ENCODE measurements at places on chromosomes 11 and 22.

DNA sequence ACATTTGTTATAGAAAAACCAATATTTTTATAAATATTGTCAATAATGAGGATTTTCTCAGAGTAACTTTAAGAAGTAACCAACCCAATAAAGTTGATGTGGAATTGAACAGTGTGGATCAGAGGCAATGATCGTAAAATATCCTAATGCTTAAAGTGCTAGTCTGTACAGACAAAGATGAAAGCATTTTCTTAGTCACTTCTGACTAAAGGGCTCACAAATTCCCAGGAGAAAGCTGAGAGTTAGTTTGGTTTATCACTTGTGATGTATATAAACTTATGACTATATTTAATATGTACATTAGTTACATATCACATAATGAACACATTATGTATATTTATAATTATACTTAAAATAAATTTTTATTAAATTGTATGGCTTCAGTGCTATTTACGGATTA lies 25.4 kb upstream of the DDI1 start:
- DNase-seq: no peak

GRCh38 chr11:69301455-69302401 lies 7.8 kb downstream of the MYEOV start:
- DNase-seq: no peak

DNA sequence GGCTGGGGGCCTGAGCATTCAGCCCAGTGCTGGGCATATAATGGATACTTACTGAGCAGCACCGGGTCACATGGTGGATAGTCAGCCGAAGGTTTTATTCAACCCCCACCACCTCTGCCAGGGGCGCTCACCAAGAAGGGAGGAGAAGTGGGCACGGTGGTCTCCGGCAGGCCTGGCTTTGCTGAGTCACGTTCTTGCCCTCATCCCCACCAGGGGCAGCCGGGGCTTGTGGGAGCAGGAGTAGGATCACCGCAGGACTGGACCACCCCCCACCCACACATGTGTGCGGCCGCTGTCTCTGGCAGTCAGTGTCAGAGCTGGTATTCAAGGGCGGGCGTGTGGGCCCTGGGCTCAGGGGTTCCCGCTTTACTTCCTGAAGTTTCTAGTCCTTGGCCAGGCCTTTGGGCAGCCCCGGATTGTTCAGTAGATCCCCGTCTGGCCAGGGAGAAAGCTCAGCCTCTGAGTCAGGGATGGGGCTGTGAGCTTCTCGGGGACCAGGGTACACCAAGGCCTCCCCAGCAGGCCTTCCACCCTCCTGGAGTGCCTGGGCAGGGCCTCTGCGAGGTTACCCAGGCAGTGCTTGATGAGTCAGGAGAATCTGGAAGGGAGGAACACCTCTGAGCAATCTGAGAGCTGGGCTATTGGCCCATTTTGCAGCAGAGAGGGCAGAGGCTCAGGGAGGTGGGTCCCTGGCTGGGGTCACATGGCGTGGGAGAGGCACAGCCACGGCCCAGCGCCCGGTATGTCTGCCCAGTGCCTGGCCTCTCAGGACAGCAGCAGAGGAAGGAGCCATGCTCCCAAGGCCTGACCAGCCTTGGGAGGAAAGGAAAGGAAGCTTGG lies 60.6 kb downstream of the RTL6 start:
- DNase-seq: no peak

DNA sequence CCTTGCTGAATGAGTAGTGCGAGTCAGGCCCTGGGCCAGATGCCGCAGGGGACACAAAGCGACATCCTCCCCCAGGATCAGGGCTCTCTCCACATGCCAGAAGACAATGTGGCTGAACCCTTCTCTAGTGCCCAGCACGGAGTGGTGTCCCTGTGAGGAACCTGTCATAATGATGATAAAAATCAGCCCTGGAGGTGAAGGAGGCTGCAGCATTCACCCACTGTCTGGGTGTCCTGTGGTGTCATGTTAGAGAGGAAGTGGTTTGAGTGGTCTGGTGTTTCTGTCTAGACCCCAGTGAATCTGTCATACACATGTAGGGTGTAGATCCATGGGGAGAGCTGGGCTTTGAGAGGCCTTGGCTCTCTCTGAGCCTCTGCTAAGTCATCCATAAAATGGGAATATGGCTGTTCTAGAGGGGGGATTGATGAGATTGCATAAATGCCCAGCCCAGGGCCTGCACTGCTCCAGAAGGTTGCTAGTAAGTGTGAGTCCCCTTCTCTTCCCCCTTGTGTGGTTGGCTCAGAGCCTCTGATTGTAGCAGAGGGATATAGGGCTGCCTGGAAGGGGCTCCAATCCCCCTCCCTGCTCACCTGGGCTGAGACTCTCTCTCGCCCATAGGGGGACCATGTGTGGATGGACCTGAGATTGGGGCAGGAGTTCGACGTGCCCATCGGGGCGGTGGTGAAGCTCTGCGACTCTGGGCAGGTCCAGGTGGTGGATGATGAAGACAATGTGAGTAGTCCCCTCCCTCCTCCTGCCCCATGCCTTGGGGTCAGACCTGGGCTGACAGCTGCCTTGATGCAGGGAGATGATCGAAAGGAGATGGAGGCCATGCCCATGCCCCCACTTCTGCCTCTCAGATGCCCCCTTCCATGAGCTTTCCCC lies 14.3 kb downstream of the MYO7A start:
- no peak for DNase-seq

GRCh38 chr11:71304045-71304444 lies 51.7 kb upstream of the SHANK2 start:
- no peak for DNase-seq

GRCh38 chr11:11808992-11809615 lies 32.7 kb upstream of the USP47 start:
- DNase-seq: no peak

- DNase-seq: no peak
Measured at GRCh38 chr11:104467404-104467803, 303.5 kb upstream of the PDGFD start.

- DNase-seq: no peak
Measured at GRCh38 chr11:117020287-117020686, 77.9 kb downstream of the SIK3 start.

DNA sequence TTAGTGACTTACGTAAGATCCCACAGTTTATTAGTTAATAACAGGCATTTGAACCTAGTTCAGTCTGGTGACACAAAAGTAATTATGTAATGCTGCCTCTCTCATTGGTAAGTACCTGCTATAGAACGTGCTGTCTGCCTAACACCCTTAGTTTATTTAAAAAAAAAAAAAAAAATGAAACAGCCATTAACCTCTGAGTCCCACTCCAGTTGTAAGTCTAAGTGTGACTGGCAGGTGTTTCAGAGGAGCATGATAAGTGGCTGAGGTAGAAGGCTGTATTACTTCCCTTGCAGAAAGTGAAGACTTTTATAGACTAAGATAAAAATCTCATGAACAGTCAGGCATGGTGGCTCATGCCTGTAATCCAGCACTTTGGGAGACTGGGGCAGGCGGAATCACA lies 140.5 kb downstream of the TRIM44 start:
- DNase-seq: no peak

- DNase-seq: no peak
Measured at GRCh38 chr11:27215471-27216269, 147.3 kb downstream of the CCDC34 start.

- peak; percentile 35 for DNase-seq
Measured at GRCh38 chr11:65419772-65420481, 2.7 kb upstream of the NEAT1 start.

- DNase-seq: no peak
Measured at GRCh38 chr22:44692662-44693007, 9.4 kb upstream of the PRR5 start.

DNA sequence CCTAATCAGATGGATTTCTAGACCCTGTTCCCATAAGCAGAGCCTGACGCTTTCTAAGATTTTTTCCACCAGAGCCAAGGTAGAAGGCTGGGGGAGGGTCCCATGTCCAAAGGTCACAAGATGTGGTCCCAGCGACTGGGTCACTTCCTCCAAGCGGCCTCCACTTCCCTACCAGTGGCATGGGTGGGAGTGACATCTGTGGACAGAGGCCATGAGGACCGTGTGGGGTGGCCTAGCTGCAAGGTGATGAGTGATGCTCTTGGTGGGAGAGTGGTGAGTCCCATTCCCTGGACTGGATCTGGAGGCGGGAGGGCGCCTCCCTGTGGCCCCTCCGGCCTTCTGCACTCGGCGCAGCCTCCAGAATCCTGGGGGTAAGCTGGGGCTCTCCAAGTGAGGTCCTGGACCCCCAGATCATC lies 32.4 kb upstream of the PRR5 start:
- no peak for DNase-seq

- DNase-seq: peak; percentile 60
Measured at GRCh38 chr11:1693327-1694063, 3.5 kb upstream of the KRTAP5-6 start.

GRCh38 chr11:57679396-57679795 lies 11.5 kb downstream of the ZDHHC5 start:
- DNase-seq: no peak

GRCh38 chr11:112902361-112903011 lies 58.7 kb upstream of the NCAM1 start:
- no peak for DNase-seq

GRCh38 chr11:118128310-118128709 lies 24.3 kb downstream of the SCN4B start:
- no peak for DNase-seq

GRCh38 chr11:12377106-12377823 lies at the start of gene PARVA:
Gene PARVA (plus strand): TSS chr11:12377571. CDS start chr11:12377648, 77 bp downstream.
- DNase-seq: no peak

DNA sequence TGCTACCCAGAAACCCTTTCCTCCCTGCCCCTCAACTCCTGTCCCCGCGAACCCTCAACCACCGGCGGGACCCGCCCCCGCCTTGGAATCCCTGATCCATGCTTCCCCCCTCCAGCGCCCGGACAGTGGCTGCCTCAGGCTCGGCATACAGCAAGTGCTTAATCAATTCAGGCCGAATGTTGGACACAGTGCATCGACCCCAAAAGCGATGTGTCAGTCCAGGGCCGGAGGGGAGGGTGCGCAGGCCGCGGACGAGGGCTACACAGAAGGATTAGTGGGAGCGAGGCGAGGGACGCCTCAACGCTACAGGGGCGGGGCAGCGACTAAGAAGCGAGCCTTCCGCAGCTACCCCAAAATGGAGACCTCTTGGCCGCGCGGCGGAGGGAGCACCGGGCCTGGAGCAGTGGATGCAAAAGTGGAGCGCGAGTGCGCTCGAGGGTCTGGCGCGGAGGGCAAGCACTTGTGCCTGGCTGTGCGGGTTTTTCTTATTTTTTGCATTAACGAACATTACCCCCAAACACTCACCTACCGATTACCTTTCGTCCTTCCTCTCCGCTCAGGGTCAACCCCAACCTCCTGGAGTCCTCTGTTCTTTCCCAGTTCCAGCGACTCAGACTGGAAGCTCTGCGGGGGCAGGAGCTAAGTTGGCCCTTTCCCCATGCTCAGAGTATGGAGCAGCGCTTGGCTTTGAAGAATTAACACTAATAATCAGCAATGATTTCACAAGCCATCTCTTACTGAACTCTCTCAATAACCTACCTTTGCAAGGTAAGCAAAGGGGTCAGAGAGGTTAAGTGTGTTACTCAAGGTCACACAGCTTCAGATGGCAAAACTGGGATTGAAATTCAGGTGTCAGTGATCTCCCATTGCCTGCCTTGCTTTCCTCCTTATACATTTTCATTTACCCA lies 30.0 kb upstream of the WNT11 start:
- no peak for DNase-seq

DNA sequence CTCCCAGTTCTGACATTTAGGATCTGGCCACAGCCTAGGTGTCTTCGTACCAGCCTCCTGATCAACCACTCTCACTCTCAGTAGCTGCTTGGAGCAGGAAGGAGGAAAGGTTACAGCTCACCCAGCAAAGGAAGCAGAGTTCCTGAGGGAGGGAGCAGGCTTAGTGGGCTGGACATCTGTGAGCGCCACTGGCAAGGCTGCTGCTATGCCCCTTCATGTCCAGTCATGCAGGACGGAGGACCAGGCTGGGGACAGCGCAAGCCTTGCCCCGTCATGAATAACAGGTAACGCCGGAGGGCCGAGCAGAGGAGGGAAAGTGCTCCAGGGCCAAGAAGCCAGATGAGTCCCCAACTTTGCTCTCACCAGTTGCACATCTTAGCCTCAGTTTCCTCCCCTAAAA lies 25.8 kb downstream of the TPST2 start:
- DNase-seq: no peak

DNA sequence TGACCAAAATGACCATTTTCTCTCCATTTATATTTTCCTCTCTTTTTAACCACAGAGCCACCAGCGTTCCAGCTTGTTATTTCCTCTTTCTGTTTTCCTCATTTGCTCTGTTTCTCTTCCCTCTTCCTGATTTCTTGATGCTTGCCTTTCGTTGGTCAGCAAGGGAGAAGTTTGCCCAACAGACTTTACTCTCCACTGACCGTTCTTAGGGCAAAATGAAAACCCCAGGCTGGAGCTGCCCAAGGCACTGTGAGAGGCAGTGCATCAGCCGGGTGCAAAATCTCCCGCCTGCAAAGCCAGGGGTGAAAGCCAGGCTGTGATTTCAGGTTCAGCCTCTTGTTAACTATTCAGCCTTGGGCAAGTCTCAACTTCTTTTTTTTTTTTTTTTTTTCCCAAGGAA lies 26.1 kb upstream of the APLP2 start:
- no peak for DNase-seq

- DNase-seq: no peak
Measured at GRCh38 chr11:26608507-26609146, 36.6 kb upstream of the MUC15 start.

GRCh38 chr11:92482492-92483060 lies 258.0 kb downstream of the FAT3 start:
- no peak for DNase-seq

- no peak for DNase-seq
Measured at GRCh38 chr22:32619614-32620426, 145.2 kb downstream of the FBXO7 start.

GRCh38 chr22:30205281-30206115 lies 41.1 kb downstream of the LIF start:
- DNase-seq: no peak

DNA sequence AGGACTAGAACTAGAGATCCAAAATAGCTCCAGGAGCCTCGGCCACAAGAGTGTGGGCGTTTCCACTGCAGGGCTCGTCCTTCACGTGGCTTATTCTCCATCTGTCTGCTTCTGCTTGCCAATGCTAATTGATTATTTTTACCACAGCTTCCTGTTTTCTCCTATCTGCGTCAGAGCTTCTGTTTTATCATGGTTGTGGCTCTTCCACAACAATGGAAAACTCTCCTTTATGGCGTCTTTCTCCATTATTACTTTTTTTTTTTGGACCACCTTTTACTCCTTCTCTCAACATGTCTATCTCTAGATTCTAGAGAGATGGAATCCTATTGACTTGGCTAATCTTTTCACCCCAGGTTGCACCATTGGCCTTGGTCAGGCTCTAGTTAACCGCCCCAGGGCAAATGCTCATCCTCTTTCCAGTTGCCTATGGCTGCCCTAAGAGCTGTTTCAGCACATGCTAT lies 25.9 kb downstream of the CAT start:
- DNase-seq: no peak

GRCh38 chr11:129372609-129373488 lies 2.8 kb upstream of the BARX2 start:
- no peak for DNase-seq
